Activated CD4-positive, CD25-positive, alpha-beta regulatory T cell (primary cell): ENCODE measurements at places on chromosomes 1 and 21.

DNA sequence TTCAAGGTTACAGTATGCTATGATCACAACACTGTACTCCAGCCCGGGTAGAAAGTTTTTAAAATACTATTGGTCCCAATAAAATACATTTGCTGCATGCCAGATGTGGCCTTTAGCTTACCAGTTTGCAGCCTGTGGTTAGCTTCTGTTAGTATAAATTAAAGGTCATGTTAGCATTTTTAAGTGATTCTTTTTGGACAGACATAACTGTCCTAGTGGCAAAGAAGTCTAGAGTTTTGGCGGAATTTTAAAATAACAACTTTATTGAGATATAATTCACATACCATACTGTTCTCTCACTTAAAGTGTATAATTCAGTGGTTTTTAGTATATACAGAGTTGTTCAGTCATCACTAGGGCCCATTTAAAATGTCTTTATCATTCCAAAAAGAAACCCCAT lies 24.3 kb upstream of the TMEM39B start:
- DNase-seq: no peak

GRCh38 chr1:91498498-91499245 lies 2.0 kb upstream of the CDC7 start:
- no peak for DNase-seq

DNA sequence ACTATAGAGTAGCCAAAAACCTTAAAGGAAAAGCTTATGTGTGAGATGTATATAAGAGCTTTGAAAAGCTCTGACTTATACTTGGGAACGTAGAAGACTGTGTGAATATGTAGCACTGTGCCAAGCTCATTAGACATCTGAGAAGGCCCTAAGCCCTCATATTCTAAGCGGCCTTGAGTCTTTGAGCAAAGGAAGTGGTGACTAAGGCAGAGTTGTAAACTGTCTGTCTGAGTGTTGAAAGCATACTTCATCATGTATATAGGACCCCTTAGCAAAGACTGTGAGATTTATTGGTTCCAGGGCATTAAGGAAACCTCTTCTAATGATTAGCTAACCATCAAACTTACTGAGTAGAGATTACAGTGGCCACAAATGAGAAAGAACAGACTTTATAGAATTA lies 153.3 kb upstream of the LYPLAL1 start:
- DNase-seq: no peak

DNA sequence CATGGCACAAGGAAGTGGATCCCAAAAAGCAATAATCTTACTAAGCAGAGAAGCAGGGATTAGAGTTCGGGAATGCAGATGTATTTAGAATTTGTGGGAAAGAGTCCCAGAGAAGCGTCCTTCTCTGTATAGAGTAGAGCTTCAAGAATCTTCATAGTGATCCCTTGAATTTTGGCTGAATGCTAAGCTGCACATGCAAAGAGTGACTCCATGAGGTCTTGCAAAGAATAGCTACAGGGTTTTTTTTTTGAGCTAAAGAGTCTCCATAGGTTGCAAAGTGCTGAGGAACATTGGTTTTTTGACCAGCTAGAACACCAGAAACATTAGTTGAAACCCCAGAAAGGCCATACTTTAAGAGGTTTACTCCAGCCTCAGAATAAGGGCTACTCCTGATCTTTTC lies 206.7 kb downstream of the CTH start:
- no peak for DNase-seq

GRCh38 chr1:115879977-115880376 lies 39.1 kb upstream of the NHLH2 start:
- no peak for DNase-seq

DNA sequence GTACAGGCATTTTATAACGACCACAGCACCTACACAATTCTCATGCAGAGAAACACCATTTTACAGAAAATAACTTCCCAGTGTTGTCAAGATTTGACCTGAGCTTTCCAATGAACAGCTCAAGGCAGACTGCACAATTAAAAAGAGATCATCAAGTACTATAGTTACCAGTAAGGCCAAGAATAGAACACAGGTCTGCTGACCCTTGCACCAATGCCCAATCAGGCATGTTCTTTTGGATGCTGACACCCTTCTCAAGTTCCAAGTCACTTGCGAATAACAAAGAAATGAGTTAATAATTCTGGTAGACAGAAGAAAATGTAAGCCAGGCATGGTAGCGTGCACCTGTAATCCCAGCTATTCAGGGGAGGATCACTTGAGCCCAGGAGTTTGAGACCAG lies 101.9 kb downstream of the SLC45A1 start:
- DNase-seq: no peak

DNA sequence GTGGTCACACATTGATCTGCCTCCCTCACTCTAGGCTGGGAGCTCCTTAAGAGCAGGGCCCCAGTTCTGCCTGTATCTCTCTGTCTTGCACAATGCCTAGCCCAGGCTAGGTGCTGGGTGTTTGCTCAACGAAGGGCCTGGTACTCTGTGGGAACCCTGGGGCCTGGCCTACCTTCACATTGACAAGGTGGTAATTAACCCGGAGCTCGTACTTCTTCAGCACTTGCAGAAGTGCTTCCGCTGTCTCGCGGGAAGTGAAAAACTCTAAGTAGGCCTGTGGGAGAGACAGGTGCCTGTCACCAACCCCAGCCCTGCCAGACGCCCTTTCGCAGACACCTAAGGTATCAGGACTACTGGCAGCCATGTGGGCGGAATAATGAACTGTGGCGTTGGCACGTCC lies 13.7 kb downstream of the MTHFR start:
- DNase-seq: no peak

DNA sequence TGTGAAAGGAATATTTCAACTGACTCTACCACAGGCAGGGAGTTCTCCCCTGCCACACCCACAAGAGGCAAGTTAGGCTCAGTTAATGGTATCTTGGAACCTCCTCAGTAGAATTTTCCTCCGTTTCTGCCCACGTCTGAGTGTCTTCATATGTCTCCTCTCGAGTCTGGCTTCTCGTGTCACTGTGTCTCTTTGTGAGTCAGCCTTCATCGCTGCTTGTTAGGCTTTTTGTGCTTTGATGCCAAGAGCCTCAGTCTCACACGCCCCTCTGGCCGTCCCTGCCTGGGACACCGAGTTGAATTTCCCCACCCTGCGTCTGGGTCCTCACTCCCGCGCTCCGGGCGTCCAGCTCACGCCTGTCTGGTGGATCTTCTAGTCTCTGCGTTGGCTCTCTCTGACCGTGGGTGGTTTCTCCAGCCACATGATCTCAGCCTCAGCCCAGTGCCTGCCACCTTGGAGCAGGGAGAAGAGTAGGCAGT lies 125.7 kb upstream of the GADD45A start:
- no peak for DNase-seq

DNA sequence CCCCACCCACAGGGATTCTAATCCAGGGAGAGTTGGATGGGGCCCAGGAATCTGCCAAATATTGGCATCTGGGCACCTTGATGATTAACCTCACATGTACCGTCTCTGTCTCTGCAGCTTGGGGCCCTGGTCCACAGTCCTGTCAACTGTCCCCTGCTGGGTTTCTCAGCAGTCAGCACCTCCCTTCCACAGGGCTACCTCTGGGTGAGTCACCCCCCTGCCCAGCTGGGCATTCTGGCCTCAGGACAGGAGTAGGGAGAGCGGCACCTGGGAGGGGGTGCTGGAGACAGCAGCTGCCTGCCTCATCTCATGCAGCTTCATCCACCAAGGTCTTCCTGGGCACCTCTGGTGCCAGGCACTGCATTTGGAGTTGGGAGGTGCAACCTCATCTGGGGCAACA lies 100.6 kb upstream of the ACTL8 start:
- DNase-seq: no peak

GRCh38 chr1:66175098-66175497 lies 358.9 kb upstream of the SGIP1 start:
- DNase-seq: no peak

DNA sequence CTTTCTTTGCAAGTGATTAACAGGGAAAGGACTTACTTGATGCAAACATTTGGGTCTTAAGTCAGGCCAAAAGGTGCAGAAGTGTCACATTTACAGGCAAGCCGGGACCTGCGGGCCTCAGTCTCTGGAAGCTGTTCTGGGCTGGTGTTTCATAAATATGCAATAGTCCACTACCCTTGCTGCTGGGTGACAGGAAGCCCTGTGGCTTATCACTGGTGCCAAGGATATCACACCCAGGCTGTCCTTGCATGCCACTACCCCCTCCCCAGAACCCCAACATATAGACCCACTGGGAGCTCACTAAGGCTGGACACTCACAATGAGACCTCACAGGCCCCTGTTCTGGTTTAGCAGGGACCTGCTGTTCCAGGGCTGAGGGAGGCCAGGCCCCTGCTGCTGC lies 3.4 kb upstream of the LEFTY2 start:
- no peak for DNase-seq

DNA sequence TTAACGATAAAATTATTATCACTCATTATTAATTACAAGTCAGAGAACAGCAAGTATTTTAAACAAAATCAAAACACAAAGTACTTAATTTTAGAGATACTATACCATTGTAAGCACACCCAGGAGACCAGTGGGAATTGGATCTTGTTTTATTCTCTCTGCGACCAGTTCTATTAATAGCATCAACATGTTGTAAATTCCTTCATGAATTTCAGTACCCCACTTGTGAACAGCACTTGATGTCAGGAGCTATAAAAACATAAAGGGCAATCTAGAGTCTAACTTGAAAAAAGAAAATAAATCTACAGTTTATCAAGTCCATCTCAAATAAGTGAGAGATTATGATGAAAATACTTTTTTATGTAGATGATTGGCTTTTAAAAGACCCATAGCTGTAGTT lies 42.9 kb downstream of the USP24 start:
- no peak for DNase-seq

GRCh38 chr1:118271883-118272282 lies 86.9 kb upstream of the SPAG17 start:
- DNase-seq: no peak
